ENCODE measurements at places on chromosomes 7 and 10.
A peak's percentile ranks its signal among the peaks of the same experiment; 100 is the strongest.

DNA sequence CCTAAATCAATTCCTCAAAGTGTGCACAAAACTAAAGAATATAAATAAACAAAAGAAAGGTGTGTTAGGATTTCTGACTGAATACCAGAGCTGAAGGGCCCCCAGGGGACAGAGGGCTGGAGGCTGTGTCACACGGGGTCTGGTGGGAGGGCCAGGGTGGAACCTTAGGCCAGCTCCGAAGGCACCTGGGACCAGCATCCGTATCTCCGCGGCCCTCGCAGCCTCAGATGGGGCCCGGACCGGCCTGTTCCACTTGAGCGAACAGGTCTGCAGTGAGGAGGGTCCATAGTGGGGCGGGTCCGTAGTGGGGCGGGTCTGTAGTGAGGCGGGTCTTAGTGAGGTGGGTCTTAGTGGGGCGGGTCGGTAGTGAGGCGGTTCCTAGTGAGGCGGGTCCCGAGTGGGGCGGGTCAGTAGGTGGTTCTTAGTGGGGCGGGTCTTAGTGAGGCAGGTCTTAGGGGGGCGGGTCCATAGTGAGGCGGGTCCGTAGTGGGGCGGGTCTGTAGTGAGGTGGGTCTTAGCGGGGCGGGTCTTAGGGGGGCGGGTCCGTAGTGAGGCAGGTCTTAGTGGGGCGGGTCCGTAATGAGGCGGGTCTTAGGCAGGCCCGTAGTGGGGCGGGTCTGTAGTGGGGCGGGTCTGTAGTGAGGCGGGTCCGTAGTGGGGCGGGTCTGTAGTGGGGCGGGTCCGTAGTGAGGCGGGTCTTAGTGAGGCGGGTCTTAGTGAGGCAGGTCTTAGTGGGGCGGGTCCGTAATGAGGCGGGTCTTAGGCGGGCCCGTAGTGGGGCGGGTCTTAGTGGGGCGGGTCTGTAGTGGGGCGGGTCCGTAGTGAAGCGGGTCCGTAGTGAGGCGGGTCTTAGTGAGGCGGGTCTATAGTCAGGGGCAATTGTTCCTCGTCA is 15.1 kb downstream of the GPR146 start:
- DNase-seq: no peak

DNA sequence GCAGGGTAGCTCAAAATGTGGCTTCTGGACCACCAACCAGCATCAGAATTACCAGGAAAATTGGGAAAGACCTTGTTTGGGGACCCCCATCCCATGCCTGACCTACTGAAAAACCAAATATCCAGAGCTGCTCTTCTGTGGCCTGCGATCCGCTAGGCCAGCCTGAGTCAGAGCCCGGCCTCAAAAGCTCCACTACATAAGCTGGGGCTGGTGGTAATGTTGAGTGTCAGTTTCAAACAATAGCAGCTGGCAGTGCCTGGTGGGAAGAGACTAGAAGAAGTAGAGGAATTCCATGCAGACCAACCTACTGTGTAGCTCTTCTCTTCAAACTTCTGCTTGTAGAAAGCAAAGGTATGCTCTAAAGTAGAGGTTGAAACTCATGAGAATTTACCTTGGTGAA is 52.0 kb downstream of the KLRG2 start:
- DNase-seq: no peak

DNA sequence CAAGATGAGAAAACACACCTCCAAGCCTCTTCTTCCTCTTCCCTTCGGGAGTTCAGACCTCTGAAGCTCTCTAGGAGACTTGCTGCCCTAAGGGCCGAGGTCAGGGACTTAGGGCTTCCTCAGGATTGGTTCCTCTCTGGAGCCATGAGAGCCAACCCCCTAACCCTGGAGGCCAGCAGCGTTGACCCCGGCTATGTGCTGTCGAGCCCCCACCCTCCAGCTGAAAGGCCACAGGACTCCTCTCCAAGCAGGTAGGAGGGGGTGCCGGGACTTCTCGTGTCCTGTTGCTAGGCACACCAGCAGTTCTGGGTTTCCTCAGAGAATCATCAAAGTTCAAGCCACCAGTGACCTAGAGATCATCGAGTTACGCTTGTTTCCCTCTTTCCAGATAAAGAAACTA is 87.4 kb downstream of the ARHGAP22 start:
- no peak for DNase-seq

GRCh38 chr10:33139181-33139646 is 181.2 kb upstream of the ITGB1 start:
- no peak for DNase-seq

DNA sequence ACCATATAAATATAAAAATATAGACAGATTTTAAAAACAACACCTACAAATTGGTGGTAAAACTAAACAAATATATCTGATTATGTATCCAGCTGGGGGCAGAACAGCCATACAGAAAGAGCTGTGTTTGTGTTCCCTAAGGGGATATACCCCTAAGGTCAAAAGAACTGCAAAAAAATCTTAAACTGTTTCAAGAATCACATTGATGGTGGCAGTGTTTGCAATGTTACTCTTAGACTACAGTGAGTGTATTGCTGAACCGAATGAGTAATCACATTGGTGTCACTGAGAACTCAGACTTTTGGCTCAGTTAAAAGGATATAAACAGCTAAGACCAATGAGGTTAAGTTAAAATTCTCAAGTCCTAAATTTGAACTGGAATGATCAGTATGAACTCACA is 27.1 kb upstream of the PTPRN2 start:
- DNase-seq: no peak

- no peak for DNase-seq
Measured at GRCh38 chr7:36923943-36924436, 199.7 kb upstream of the AOAH start.

- peak; percentile 63 for DNase-seq
Measured at GRCh38 chr10:102645741-102646609, 1.7 kb downstream of the TRIM8 start.

All from stimulated activated CD8-positive, alpha-beta memory T cell treated with anti-CD3 and anti-CD28 coated beads, Interleukin-15, amount 100 ng/mL, for 4 hours (primary cell).